ENCODE measurements at places on chromosomes 6 and 20.

GRCh38 chr6:79623106-79623505, 8.0 kb upstream of the SH3BGRL2 start:
- no peak overlapping the region for H3K4me3 ChIP-seq
- H3K36me3 ChIP-seq: no peaks in the 10 kb centered on the region
- no peak overlapping the region for H3K27ac ChIP-seq
- H3K27me3 ChIP-seq: no peaks in the 10 kb centered on the region
- no peaks in the 10 kb centered on the region for H3K4me1 ChIP-seq

GRCh38 chr6:111591370-111591900, 14.2 kb downstream of the TRAF3IP2 start:
- no peak overlapping the region for H3K4me3 ChIP-seq
- H3K27me3 ChIP-seq: no peaks in the 10 kb centered on the region
- peaks cover 74% of the 10 kb centered on the region for H3K4me1 ChIP-seq

DNA sequence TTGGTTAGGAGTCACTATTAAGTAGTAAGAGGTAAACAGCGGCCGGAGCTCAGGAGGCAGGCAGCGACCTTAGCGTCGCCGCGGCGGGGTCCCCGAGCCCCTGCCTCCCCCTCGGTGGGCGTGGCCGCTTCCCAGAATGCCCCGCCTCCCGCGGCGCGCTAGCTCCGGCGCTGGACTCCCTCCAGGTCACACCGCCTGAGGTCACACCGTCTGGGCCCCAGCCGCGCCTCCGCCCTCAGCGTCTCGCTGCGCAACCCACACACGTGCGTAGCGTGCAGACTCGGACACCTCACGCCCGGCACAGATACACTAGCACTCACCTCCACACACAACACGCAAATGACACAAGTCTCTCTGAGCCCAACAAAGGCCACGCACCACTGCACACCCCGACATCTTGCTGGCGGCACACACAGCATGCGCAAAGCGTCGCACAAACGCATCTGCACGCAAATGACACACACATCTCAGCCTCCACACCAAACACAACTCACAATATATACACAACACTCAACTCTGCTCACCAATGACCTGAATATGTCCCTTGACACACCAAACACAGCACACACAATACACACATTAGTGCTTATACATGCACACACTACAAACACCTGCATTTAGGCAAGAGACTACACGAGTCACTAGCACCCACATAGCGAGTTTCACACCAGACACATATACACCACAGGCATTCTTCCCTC, 17.6 kb upstream of the CDKN1A start:
- H3K36me3 ChIP-seq: no peaks in the 10 kb centered on the region
- H3K27ac ChIP-seq: peak overlapping the region; percentile 41
- peak overlapping the region; percentile 34 for H3K4me3 ChIP-seq
- peaks cover 30% of the 10 kb centered on the region for H3K4me1 ChIP-seq

DNA sequence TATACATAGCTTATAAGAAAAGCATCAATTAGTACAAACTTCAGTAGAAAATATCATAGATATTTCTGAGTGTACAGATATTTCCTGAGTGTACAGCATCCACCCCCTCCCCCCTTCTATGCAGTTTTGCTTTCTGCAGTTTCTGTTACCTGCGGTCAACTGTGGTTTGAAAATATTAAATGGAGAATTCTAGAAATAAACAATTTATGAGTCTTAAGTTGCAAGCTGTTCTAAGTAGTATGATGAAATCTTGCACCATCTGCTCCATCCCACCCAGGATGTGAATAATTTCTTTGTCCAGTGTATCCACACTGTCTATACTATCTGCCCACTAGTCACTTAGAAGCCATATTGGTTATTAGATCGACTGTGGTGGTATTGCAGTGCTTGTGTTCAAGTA, 15.8 kb upstream of the GPR63 start:
- no peak for DNase-seq
- H3K36me3 ChIP-seq: no peaks in the 10 kb centered on the region
- no peak overlapping the region for H3K4me3 ChIP-seq
- no peak overlapping the region for H3K27ac ChIP-seq

DNA sequence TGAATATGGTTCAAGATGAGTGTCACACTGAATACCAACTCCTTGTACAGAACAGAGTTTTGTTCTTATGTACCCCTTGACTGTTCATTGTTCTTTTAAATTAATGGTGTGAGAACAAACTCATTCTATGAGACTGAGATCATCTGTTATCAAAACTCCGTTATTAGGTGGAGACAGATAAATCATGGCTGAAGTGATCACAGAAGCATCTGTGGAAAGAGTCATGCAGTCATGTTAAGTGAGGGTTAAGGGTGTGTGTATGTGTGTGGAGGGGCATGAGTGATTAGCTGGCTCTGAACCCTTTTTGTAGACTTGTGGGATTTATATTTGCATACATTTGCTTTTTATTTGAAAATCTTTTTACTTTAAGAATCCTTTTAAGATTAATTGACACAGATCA, 24.7 kb downstream of the ADGRG6 start:
- H3K27ac ChIP-seq: no peak overlapping the region
- no peaks in the 10 kb centered on the region for H3K36me3 ChIP-seq
- no peaks in the 10 kb centered on the region for H3K27me3 ChIP-seq
- H3K4me1 ChIP-seq: no peaks in the 10 kb centered on the region
- no peak overlapping the region for H3K4me3 ChIP-seq
- no peak for DNase-seq

DNA sequence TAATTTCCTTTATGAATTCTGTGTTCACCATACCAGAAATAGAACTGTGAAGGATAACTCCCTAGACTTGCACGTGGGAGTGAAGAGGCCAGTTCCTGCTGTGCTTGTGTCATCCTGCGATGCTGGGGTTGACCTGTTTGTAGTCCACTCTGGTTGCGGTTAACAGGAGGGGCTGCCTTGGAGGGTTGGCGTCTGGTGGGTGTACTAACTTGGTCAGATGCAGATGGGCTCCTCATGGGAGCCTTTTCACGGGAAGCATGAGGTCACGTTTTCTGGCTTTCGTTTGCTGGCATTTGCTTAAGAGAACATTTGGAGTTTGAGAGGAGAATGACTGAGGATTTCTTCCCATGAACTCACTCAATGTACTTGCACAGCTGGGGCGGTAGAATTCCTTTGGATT, 41.2 kb downstream of the IGF2R start:
- no peaks in the 10 kb centered on the region for H3K27me3 ChIP-seq
- peaks cover 26% of the 10 kb centered on the region for H3K4me1 ChIP-seq
- DNase-seq: no peak
- H3K4me3 ChIP-seq: no peak overlapping the region

All from esophagus muscularis mucosa (tissue), 4 donors.